Mammary epithelial cell (primary cell): ENCODE measurements at places on chromosomes 16 and 17.

- DNase-seq, result peak; percentile 51
These were observed 61.4 kb downstream of the ZNF18 start for GRCh38 chr17:11935734-11936406.

DNA sequence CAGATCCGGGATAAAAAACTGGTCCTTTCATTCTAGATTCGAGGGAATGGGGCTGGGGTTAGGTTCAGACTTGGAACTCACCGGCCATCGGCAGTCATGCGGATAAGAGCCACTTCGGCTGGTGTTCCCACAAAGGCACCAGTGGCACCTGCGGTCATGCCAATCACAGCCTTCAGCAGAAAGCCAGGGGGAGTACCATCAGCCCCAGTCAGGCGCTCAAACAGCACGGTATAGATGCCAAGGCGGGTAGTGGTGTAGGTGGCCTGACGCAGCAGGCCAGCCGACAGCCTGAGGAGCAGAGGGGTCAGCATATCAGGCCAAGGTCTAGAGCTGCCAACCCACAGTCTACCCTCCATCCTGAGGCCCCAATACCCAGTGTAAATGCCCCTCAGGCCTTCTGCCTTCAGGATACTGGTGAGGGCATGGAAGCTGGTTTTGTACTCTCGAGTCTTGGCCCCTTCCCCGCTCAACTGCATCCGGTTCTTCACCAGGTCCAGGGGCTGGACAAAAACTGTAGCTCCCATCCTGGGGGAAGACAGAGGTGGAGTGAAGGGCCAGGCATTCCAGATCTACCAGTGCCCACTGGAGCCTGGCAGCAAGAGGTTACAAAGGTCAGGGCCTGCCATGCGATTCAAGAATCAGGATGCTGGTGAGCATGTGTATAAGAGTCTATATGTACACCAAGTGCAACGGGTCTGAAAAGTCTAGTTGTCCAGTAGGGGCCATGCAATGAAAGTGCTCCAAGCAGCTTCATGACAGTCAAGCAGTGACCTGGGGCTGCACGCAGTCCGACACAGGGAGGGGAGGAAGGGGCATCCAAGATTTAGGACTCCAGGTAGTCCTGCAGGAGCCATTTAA, 929 bp downstream of the SLC25A11 start:
- DNase-seq, result no peak

- DNase-seq, result no peak
These were observed 56.9 kb upstream of the BRD7 start for GRCh38 chr16:50425648-50426047.

GRCh38 chr17:50484386-50485155, 5.9 kb downstream of the RSAD1 start:
- no peak for DNase-seq

GRCh38 chr17:65745241-65745640, 183.8 kb upstream of the AXIN2 start:
- DNase-seq, result no peak

GRCh38 chr16:12703935-12704334, 99.8 kb downstream of the CPPED1 start:
- DNase-seq, result no peak

DNA sequence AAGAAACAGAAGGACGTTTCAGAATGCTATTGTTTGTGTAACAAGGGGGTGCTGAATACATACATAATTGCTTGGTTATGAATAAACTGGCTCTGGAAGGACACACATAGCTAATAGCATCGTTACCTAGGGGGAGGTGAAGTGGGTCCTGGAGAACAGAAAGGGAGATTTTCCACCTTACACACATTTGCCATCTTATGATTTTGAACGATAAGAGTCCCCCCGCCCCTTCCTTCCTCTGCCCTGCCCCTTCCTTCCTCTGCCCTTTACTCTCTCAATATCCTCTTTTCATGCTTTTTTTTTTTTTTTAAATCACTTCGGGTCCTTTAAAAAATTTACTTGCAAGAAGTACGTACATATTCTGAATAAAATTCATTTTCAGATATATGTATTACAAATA, 902 bp upstream of the DHRS7B start:
- no peak for DNase-seq

DNA sequence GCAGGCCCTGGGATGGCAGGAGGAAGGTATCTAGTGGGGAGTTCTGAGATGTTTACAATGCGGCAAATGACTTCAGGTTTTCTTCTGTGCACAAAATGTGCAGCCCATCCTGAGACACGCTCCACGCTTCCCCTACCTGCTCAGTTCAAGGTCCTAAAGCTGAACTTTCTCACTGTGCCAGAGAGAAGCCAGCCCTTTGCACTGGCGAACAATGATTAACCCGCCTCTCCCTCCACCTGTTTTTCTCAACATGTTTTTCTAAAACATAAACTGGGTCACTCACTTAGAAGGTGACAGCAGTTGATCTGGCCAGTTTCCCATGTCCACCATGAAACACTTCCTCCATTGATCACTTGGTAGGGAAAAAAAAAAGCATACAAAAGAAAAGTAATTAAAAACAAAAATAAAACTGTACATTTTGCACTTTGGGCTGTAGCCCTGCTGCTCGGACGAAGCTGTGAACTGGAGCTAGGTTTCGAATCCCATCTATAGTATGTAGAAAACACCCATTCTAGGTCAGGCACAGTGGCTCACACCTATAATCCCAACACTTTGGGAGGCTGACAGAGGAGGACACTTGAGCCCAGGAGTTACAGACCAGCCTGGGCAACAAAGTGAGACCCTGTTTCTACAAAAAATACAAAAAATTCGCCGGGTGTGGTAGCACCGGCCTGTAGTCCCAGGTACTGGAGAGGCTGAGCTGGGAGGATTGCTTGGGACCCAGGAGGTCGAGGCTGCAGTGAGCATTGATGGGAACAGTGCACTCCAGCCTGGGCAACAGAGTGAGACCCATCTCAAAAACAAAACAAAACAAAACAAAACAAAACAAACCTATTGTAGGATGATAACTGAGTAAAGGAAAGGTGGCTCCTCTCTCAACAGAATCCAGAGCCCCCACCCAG, 6.1 kb upstream of the G6PC1 start:
- DNase-seq, result no peak

GRCh38 chr17:61400066-61400716, 548 bp downstream of the TBX2 start:
- peak; percentile 27 for DNase-seq

DNA sequence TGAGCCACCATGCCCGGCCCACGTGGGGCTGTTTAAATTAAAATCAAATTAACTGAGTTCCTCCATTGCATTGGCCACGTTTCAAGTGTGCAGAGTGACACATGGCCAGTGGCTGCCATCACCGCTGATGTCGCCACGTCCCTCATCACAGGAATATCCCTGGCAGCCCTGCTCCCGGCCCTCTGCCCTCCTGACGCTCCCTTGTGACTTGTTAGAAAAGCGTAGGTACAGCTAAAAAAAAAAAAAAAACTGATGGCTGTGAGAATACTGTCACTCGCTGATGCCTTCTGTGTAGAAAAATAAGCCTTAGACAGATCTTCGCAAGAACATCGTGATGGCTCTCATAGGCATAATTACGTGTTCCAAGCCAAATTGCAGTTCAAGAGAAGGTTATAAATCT, 21.7 kb downstream of the CARHSP1 start:
- DNase-seq, result no peak

DNA sequence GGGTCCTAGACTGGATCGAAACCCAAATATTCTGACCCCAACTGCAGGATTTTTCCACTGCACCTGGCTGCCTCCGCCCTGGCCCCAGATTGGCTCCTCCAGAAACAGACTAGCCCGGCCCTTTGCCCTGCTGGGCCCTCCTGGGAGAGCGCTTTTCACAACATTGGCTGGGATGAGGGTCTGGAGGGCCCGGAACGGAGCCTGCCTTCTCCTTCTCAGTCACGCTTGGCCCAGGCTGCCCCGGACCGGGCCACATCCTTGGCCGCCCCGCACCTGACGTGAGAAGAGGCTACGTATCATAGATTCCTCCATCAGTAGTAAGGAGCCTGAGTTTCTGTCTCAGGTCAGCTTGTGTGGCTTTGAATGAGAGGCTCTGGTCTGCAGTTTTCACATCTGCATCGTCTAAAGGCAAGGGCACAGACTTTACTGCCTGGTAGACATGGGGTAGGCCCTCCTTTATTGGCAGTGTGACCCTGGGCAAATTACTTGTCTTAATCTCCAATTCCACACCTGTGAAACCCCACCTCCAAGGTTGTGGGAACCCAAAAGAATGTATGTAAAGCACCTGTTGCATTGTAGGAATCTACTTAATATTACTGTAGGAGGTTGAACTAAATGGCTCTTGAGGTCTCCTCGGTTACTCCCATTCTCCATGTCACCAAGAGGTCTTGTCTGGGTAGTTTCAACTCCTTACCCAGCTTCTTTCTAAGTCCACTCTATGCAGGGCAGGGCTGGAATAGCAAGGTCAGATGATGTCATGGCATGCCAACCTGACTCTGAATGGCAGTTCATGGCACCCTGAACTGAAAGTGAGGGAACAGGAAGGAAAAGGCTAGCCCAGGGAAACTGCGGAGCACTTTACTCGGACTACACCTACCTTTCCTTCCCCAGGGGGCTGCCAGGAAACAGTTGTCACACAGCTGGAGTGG, 661 bp downstream of the LRRC3C start:
- no peak for DNase-seq

DNA sequence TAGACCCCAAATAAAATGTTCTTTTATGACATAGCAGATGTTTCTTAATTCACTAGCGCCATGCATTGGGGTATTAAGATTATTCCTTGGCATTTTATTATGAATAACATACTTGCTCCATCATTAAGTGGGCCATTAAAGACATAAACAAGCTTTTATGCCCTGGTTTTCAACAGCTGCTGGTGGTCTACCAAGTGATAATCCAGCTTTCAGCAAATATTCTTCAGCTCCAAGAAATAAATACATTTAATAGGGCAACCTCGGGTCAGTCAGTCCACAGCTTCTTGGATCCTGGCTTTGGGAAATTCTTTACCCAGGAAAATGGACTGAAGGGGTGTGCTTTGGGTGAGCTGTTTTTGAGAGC, 217.3 kb upstream of the IRX3 start:
- DNase-seq, result no peak

- DNase-seq, result no peak
These were observed 8.6 kb downstream of the COG1 start for GRCh38 chr17:73201215-73202069.

- no peak for DNase-seq
These were observed 99.4 kb upstream of the MYOCD start for GRCh38 chr17:12566291-12566690.

GRCh38 chr16:70556063-70556462, 32.4 kb downstream of the SF3B3 start:
- no peak for DNase-seq

- no peak for DNase-seq
These were observed 270.2 kb downstream of the TMEM114 start for GRCh38 chr16:8320131-8320530.

DNA sequence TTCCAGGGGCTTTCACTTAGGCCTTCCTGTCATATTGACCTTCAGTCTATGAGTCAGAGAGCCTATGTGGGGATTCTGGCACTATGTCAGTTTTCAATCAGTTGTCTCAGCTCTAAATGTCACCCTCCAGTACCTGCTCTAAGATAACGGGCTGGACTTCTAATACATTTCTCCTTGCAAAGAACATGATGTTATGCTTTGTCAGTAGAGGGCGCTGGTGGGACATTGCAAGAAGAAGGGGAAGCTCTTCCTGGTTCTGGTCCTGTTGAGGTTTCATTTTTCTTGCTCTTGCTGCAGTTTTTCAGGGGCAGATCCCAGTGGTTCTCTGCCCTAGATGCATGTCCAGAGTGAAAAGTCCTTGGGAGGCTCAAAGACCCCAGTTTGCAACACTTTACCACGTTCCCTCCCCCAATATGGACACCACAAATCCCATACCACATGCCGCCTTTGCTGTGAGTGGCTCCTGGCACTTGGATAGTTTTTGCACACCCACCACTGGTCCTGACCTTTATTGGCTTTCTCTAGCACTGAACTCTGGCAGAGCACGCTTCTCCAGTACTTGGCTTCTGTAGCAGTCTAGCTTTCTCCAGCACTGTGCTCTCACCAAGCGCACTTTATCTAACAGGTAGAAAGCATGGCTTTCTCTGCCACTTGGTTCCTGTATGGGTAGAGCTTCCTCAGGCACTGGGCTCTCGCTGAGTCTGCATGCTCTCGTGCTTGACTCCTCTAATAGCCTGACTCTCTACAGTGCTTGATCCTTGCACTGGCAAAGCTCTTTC, 49.0 kb downstream of the BCL7C start:
- peak; percentile 68 for DNase-seq

- no peak for DNase-seq
These were observed 36.8 kb downstream of the WDR45B start for GRCh38 chr17:82611140-82612058.

- no peak for DNase-seq
These were observed 1.6 kb downstream of the PGAP6 start for GRCh38 chr16:379961-380761.

DNA sequence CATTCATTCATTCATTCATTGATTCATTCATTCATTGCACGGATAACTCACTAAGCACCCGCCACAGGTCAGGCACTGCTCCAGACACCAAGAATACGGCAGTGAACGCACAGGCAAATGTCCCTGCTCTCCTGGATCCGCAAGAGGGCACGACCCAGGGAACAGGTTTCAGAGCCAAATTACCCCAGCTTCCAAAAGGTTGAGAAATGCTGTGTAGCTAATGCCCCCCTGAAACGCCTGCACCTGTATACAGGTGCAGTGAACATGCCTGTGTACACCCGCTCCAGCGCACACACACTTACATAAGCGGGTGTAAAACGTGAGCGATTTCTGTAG, 9.6 kb upstream of the UBE2I start:
- no peak for DNase-seq

DNA sequence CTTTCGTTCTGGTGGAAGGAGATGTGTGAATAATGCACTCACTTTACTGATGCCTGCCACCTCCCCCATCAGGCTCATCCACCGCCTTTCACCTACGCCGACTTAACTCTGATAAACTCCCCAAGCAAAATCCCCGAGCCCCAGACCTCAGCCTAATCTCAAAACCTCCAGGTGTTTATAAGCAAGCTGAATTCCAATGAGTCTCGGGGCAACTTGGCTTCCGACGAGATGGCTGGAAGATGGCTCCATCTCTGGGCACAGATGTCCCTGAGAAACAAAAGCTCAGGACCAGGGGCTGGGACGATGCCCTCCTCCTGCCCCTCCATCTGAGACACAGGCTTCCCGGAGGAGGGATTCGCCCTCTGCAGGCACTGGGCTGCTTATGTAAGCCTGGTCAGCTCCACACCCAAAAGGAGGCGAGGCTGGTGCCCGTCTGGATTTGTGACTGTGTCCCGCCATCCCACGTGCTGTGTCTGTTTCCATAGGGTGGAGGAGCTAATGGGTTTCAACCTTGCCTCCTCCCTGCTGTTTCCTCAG, 386.4 kb upstream of the TNRC6C start:
- no peak for DNase-seq

DNA sequence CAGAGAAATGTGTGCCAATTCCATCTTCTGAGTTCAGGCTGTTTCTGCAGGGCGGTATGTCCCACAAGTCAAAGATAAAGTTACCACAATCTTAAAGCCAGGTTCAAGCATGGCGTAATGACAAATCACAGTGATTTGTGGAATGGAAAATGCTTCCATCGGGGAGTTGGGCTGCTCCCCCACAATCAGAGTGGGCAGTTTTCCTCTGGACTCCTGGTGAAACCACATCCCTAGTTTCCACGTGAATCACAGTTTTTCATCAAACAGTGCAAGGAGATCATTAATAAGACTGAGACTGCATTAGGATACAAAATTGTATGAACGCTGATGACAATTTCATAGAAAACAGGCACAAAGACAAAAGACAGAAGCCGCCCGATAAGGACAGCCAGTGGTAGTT, 3.6 kb downstream of the LITAF start:
- DNase-seq, result peak; percentile 36

GRCh38 chr16:28090646-28091377, 27.3 kb upstream of the GSG1L start:
- no peak for DNase-seq

- no peak for DNase-seq
These were observed 7.2 kb downstream of the PLEKHH3 start for GRCh38 chr17:42669705-42669976.
